Hepatic stellate cell (primary cell): ENCODE measurements at places on chromosomes 1 and 21.

DNA sequence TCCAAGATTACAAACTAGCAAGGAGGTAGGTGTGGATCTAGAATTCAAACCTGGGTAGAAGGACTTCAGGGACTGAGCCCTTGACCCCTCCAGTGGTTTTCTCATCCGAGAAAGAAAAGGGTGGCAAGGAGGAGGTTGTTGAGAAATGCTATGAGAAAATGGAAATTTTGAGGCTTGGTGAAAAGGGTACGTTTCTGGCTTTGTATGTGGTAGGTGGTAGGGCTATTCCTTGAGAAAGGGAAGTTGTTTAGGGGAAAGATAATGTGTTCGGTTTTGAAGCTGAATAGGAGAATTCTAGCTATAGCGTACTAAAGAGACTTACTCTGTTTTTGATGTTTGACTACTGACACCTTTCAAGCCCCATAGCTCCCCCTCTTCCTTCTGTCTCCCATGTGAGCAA is 133.8 kb downstream of the CNIH3 start:
- DNase-seq: no peak

DNA sequence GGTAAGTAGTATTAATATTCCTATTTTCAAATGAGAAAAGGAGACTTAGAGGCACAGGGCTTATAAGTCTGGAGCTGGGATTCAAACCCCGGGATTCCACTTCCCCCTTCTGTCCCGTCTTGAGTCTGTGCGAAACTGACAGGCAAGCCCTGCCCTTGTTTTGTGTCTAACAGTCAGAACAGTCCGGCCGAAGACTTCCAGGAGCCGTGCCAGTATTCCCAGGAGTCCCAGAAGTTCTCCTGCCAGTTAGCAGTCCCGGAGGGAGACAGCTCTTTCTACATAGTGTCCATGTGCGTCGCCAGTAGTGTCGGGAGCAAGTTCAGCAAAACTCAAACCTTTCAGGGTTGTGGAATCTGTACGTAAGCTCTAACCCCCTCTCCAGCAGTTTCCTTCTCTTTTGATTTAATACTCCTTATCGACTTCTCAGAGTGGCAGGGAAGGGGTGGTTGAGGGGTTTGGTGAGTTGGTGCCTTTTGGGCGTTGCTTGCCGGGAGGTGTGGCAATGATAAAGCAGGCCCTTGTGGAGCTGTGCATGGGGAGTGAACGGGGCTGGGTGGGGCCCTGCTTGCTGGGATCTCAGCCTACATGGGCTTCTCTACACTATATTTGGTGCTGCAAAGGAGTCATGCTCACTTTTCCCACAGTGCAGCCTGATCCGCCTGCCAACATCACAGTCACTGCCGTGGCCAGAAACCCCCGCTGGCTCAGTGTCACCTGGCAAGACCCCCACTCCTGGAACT is 29.4 kb downstream of the IL6R start:
- DNase-seq: peak; percentile 74

GRCh38 chr1:51019811-51020210 is 49.8 kb downstream of the CDKN2C start:
- no peak for DNase-seq

DNA sequence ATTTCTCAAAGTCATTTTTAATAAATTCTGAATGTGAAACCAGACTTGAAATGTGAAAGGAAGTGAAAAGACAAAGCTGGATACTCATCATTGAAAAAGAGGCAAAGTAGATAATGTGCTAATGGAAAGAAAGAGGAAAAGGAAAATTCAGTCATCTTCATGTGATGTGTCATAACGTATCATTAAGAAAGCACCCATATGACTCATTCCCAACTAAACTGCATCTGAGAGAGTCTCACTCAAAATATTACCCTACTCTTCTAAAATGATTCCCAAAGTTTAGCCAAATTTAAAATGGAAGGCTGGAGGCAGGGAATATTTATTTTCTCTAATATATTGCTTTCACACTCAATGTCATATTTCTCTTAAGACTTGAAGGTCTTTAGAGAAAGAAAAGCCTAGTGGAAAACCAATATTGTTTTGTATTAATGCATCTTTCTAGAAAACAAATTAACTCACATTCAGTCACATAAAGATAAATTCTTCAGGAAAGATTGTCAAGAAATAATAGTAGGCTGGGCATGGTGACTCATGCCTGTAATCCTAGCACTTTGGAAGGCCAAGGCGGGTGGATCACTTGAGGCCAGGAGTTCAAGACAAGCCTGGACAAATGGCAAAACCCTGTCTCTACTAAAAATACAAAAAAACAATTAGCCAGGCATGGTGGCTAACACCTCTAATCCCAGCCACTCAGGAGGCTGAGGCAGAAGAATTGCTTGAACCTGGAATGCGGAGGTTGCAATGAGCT is 129.9 kb downstream of the SLC30A10 start:
- DNase-seq: no peak

- no peak for DNase-seq
Observed at GRCh38 chr1:92944901-92945747, 16.1 kb downstream of the DIPK1A start.

GRCh38 chr1:60225486-60225885 is 151.9 kb upstream of the C1orf87 start:
- no peak for DNase-seq

DNA sequence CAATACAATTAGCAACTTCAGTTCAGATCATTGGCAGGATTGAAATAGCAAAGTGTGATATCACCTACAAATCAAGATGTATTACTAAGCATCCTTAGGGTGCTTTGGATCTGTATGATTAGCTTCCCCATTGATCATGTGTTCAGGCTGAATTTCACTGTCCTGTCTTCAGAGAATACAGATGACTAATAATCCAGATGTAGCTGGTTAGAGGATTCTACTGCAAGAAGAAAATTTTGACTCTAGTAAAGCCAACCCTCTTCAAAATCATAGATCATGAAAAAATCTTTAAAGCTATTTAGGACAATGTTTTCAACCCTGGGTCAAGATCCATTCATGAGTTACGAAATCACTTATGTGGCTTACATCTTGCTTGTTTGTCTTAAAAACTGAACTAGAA is 184.4 kb downstream of the PTGER3 start:
- no peak for DNase-seq

DNA sequence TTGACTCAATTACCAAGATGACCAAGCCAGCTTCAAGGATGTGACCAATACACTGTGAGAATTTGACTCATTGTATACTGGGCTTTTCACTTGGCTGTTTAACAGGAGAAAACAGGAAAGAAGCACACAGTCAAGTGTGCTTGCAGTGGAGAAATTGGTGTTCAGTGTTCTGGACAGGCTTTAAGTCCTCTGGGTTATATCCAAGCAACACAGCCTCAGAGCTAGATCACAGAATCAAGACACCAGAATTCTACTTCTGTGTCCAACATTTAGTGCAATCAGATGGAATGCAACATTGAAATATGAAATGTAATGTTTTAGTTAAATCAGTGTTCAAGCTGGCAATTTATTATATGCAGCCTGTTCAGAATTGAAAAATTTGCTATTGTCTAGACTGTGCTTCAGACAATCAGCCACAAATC is 694.4 kb downstream of the LTN1 start:
- DNase-seq: no peak

- no peak for DNase-seq
Observed at GRCh38 chr1:198543670-198544260, 3.3 kb upstream of the ATP6V1G3 start.

DNA sequence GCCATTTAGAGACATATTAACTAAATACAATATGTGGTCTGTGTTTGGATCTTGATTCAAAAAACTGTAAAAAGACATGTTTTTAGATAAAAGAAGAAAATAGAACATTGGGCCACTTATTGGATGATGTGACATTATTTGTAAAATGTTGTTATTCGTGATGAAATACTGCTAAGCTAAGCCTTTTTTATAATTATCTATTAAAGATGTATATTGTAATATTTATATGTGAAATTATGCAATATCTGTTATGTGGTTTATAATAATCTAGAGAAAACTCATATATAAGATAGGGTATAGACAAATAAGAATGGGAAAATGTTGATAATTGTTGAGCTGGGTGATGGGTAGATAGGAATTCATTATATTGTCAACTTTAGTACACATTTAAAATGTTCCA is 82.0 kb upstream of the RGS1 start:
- DNase-seq: no peak

DNA sequence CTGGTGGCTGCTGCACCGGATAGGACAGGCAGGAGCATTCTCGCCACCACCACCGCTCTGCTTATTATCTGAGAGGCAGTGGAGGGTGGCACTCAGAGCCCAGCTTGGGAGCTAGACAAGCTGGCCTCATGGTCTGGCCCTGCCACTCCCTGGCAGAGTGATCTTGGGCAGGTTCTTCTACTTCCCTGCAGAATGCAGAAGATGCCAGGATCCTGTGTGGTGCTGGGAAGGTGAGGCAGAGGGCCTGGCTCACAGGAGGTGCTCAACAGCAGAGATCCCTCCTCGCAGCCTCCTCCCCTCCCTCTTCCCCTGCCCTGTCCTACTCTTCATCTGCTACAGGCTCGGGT is 60.4 kb downstream of the ARHGEF10L start:
- no peak for DNase-seq
